ENCODE measurements at places on chromosomes 16 and 17. TPM values are rescaled to one million over a fixed set of nuclear protein-coding genes. Genes with fewer than 3 reads are reported as not detected.

Gene TBKBP1
- total RNA-seq, result 3.8 TPM

Gene PLA2G10
- total RNA-seq, result 39.1 TPM

Gene ALDH3A1
- 8.4 TPM for total RNA-seq

Gene DNAI2
- total RNA-seq, result not detected

Gene RAB37
- total RNA-seq, result 14.2 TPM

Gene MYH11
- 579 TPM for total RNA-seq

Gene FOXN1
- 0.36 TPM for total RNA-seq

Gene PKMYT1
- 12.6 TPM for total RNA-seq

Gene KRT17
- total RNA-seq, result 0.70 TPM

Gene CD300H
- total RNA-seq, result not detected

Gene CA5A
- total RNA-seq, result not detected

Gene CALB2
- total RNA-seq, result 4.4 TPM

Gene CD300E
- total RNA-seq, result 0.39 TPM

Measured in left colon (tissue), 2 donors.